Small intestine (tissue), 16 donors: ENCODE measurements at places on chromosomes 6 and 20. TPM values are rescaled to one million over a fixed set of nuclear protein-coding genes. Genes with fewer than 3 reads are reported as not detected.

DNA sequence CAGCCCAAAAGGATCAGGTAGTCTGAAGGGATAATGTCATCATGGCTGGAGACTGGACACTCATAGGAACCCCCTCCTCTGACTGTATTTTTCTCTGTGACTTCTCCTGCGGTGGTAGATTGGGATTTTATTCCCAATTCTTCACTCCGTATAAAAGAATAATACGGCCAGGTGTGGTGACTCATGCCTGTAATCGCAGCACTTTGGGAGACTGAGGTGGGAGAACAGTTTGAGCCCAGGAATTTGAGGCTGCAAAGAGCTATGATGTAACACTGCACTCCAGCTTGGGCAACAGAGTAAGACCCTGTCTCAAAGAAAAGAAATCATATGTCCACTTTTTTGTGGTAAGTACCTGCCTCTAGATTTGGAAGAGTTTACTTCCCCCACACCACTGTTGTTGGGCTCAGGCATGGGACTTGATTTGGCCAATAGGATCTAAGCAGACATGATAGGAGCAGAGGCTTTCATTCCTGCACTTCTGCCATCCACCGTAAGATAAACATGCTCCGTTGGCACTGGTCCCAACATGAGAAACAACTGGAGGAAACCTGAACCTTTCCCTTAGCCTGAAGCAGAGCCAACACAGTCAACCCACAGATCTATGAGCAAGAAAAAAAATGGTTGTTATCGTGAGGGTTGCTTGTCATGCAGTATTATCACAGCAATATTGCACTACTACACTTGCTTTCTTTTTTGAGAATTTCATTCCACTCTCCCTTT, 82.0 kb downstream of the JPH2 start:
- H3K4me3 ChIP-seq = no peak overlapping the region
- H3K27me3 ChIP-seq = no peaks in the 10 kb centered on the region
- H3K4me1 ChIP-seq = no peaks in the 10 kb centered on the region
- no peak for DNase-seq

EYA4 gene
- 0.22 TPM for polyA plus RNA-seq

RREB1 gene
- polyA plus RNA-seq = 6.5 TPM

DNA sequence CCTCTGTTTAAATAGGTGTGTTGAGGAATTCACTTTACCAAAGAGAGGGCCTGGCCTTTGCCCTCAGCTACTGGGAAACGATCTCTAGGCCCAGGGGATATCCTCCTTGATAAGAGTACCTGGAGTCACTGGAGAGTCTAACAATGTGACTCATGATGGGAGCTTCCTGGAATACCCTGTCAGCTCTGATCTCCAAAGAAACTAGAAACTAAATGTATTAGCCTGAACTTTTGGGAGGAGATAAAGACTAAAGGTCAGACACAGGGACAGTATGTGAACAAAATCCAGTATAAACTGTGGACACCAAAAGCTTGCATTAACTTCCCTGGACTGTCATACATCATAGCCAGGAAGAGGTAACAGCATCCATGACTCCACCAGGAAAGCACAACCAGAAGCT, 148.5 kb downstream of the RNGTT start:
- no peaks in the 10 kb centered on the region for H3K27me3 ChIP-seq
- no peaks in the 10 kb centered on the region for H3K36me3 ChIP-seq
- peak; percentile 47 for DNase-seq
- peaks cover 6% of the 10 kb centered on the region for H3K4me1 ChIP-seq

CCN5 gene
- polyA plus RNA-seq = 2.2 TPM

KCNB1 gene
- not detected for polyA plus RNA-seq

ID1 gene
- polyA plus RNA-seq = 335 TPM

DNA sequence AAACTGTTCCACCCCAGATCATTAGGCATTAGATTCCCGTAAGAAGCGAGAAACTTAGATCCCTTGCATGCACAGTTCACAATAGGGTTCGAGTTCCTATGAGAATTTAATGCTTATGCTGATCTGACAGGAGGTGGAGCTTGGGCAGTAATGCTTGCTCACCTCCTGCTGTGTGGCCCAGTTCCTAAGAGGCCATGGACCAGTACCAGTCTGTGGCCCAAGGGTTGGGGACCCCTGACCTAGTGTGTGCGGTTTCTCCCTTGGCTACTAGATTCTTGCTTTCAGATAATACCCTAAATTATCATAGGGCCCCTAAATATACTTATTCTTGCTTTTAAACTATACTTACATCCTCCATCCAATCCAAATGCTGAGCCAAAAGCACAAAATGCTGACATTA, 1.9 kb upstream of the GPSM3 start:
- peaks cover 7% of the 10 kb centered on the region for H3K4me1 ChIP-seq
- H3K4me3 ChIP-seq = no peak overlapping the region
- no peaks in the 10 kb centered on the region for H3K36me3 ChIP-seq

FABP7 gene
- 1.6 TPM for polyA plus RNA-seq

- no peak overlapping the region for H3K4me3 ChIP-seq
- no peak for DNase-seq
- no peak overlapping the region for H3K27ac ChIP-seq
- H3K4me1 ChIP-seq = no peaks in the 10 kb centered on the region
- no peaks in the 10 kb centered on the region for H3K36me3 ChIP-seq
These were observed 851.2 kb upstream of the EYS start for GRCh38 chr6:66558189-66558588.

DNA sequence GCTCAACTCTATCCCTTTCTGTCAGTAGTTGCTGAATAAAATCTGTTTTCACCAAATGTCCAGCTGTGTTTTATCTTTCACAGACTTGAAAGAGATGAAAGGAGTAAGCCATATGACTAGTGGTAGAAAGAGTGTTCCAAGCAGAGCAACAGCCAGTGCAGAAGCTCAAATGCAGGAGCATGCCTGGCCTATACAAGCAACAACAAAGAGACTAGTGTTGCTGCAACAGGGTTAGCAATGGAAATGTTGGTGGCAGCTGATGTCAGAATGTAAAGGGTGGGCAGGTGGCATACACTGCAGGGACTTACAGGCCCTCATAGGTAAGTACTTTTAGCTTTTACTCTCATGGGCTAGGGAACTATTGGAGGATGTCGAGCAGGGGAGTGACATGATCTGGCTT, 5.2 kb upstream of the HINT3 start:
- H3K27ac ChIP-seq = no peak overlapping the region
- H3K4me3 ChIP-seq = no peak overlapping the region
- H3K4me1 ChIP-seq = no peaks in the 10 kb centered on the region
- DNase-seq = no peak
- no peaks in the 10 kb centered on the region for H3K27me3 ChIP-seq
- H3K36me3 ChIP-seq = no peaks in the 10 kb centered on the region

SLC35D3 gene
- not detected for polyA plus RNA-seq

GRCh38 chr6:98454809-98455322, 379.5 kb upstream of the POU3F2 start:
- no peaks in the 10 kb centered on the region for H3K4me1 ChIP-seq
- H3K36me3 ChIP-seq = no peaks in the 10 kb centered on the region
- H3K27me3 ChIP-seq = no peaks in the 10 kb centered on the region
- no peak overlapping the region for H3K4me3 ChIP-seq

GRCh38 chr6:65719101-65719500, 12.1 kb upstream of the EYS start:
- no peak overlapping the region for H3K27ac ChIP-seq
- no peak for DNase-seq
- no peaks in the 10 kb centered on the region for H3K4me1 ChIP-seq
- no peaks in the 10 kb centered on the region for H3K27me3 ChIP-seq
- H3K4me3 ChIP-seq = no peak overlapping the region

DNA sequence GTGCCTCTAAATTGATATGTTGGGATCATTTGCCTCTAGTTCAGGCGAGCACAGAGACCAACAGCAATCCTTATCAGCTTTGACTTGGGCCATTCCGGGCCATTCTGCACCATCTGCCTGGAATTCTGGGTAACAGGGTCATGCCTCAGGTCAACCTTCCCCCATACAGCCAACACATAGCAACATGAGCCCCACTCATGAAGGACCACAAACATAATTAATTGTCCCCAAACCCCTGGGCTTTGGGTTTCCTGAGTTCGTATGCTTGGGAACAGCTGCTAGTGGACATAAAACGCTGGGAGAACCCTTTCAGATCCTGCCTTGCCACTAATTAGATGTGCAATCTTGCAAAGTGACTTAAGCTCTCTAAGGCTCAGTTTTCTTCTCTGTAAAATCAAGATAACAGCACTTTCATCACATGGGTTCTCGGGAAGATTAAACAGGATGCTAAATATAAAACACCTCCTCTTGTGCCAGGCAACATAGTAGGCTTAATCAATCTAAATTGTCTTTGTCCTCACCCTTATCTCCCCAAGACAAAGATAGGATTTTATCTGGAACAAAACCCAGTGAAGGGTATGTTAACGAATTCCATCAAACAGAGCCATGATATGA, 426.5 kb downstream of the CD83 start:
- no peaks in the 10 kb centered on the region for H3K36me3 ChIP-seq
- peaks cover 4% of the 10 kb centered on the region for H3K4me1 ChIP-seq
- DNase-seq = no peak
- H3K4me3 ChIP-seq = no peak overlapping the region
- no peak overlapping the region for H3K27ac ChIP-seq
- H3K27me3 ChIP-seq = no peaks in the 10 kb centered on the region

GRCh38 chr6:41100871-41101287, 28.1 kb downstream of the NFYA start:
- peaks cover 22% of the 10 kb centered on the region for H3K36me3 ChIP-seq
- H3K27me3 ChIP-seq = no peaks in the 10 kb centered on the region
- DNase-seq = no peak
- no peaks in the 10 kb centered on the region for H3K4me1 ChIP-seq
- H3K4me3 ChIP-seq = no peak overlapping the region

GRCh38 chr6:75530696-75531095, 37.1 kb upstream of the FILIP1 start:
- H3K36me3 ChIP-seq = no peaks in the 10 kb centered on the region
- H3K4me3 ChIP-seq = no peak overlapping the region
- no peaks in the 10 kb centered on the region for H3K4me1 ChIP-seq
- DNase-seq = no peak
- no peak overlapping the region for H3K27ac ChIP-seq
- H3K27me3 ChIP-seq = peaks cover 2% of the 10 kb centered on the region

DNA sequence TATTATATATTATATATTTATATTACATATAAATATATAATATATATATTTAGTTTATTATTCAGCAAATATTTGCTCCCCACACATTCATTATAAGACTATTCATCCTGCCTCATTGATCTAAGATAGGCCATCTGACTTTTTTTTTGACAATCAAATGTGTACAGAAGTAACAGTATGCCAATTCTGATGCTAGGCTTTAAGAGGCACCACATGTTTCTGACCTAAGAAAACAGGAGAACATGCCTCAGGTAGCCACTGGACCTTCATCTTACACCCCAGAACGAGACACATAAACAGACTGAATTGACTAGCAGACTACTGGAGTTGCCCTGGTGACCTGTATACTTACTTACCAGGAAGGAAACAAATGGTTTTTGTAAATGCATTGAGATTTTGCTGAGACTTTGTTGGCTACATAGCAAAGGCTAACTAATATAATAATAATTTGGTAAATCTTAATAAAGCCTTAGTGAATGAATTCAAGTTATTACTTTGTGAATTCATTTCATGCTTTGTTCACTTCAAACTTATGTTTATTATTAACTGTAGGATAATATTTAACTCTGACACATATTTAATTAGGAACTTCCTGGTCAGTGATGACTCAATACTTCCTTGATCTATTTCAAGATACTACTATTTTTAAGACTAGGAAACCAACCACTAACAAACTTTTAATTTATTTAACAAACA, 13.4 kb upstream of the MYO6 start:
- no peaks in the 10 kb centered on the region for H3K27me3 ChIP-seq
- H3K4me3 ChIP-seq = no peak overlapping the region

ECT2L gene
- not detected for polyA plus RNA-seq

KCNK16 gene
- polyA plus RNA-seq = 2.2 TPM

GRCh38 chr6:134983823-134984222, 33.9 kb upstream of the ALDH8A1 start:
- no peaks in the 10 kb centered on the region for H3K4me1 ChIP-seq
- DNase-seq = no peak
- H3K36me3 ChIP-seq = peaks cover 4% of the 10 kb centered on the region

- no peaks in the 10 kb centered on the region for H3K27me3 ChIP-seq
- no peaks in the 10 kb centered on the region for H3K36me3 ChIP-seq
- no peak for DNase-seq
- no peak overlapping the region for H3K27ac ChIP-seq
These were observed 23.1 kb upstream of the DNAAF9 start for GRCh38 chr20:3430376-3431069.

- H3K4me3 ChIP-seq = no peak overlapping the region
- no peaks in the 10 kb centered on the region for H3K27me3 ChIP-seq
- H3K4me1 ChIP-seq = no peaks in the 10 kb centered on the region
- no peaks in the 10 kb centered on the region for H3K36me3 ChIP-seq
- no peak for DNase-seq
These were observed 194.5 kb upstream of the CDYL start for GRCh38 chr6:4581468-4582385.

DNA sequence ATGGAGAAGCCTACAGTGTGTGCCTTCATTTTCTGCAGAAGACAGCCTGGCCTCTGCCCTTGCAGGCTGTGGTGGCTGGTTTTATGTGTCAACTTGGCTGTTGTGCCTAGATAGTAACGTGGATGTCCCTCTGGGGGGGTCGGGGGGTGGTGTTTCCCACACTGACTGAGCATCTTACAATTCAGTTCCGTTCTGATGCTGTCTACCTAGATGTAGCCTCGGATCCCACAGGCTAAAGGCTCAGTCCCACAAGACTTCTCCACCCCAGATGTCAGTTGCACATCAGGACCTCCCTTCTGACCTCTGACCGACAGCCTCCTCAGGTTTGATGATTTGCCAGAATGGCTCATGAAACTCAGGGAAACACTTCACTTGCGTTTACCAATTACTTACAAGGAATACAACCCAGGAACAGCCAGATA, 4.4 kb downstream of the PYGB start:
- H3K36me3 ChIP-seq = no peaks in the 10 kb centered on the region
- peak; percentile 39 for DNase-seq
- no peak overlapping the region for H3K4me3 ChIP-seq
- H3K27me3 ChIP-seq = no peaks in the 10 kb centered on the region
- H3K4me1 ChIP-seq = peaks cover 2% of the 10 kb centered on the region

GRCh38 chr6:130749402-130749801, 77.8 kb upstream of the SMLR1 start:
- no peak for DNase-seq
- no peaks in the 10 kb centered on the region for H3K36me3 ChIP-seq
- H3K27ac ChIP-seq = no peak overlapping the region
- H3K4me1 ChIP-seq = no peaks in the 10 kb centered on the region

- DNase-seq = no peak
- no peaks in the 10 kb centered on the region for H3K27me3 ChIP-seq
- no peak overlapping the region for H3K27ac ChIP-seq
- peaks cover 33% of the 10 kb centered on the region for H3K4me1 ChIP-seq
These were observed 236.9 kb downstream of the BCAS1 start for GRCh38 chr20:53833333-53834061.
